ENCODE measurements at places on chromosomes 1 and 21. TPM values are rescaled to one million over a fixed set of nuclear protein-coding genes. Genes with fewer than 3 reads are reported as not detected.

The SLAMF9 gene
- not detected for total RNA-seq

The COL24A1 gene
- total RNA-seq: 0.77 TPM

GRCh38 chr21:15688016-15688415 lies 41.8 kb upstream of the USP25 start:
- DNase-seq: no peak

- peak; percentile 86 for DNase-seq
Measured at GRCh38 chr1:193104907-193105820, at the start of gene GLRX2. Gene GLRX2 (minus strand): TSS chr1:193105414. CDS start chr1:193105382, 32 bp downstream.

DNA sequence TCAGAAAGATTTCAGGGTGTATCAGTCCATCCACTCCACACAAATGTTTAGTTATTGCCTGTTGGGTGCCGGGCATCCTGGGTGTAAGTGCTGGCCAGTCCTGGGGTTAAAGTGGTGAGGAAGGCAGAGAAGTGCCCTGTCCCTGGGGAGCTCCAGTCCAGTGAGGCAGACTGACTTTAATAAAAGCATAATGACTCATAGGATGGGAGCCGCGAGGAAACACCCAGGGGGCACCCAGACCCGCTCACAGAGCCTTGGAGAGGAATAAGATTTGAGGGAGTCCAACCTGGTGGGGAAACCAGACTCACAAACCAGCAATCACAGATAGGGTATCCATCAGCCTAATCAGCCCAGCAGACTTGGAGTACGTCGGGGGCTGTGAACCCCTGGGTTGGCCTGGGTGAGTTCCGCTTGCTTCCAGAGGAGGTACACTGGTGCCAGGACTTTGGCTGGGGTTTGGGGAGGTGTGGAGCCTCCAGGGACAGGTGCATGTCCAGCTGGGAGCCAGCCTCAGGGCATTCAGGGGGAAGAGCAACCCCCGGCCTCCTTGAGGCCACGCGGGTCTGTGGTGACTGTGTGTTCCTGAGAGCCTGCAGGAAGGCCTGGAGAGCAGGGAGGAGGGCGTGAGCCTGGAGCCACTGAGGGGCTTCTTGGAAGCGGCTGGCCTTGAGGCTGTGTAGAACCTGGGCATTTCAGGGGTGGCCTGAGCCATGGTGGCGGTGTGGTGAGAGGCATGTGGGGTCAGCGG lies 3.7 kb downstream of the PEAR1 start:
- DNase-seq: no peak

- DNase-seq: no peak
Measured at GRCh38 chr1:109671067-109671466, 3.2 kb downstream of the GSTM2 start.
